ENCODE measurements at places on chromosomes 4 and X.

DNA sequence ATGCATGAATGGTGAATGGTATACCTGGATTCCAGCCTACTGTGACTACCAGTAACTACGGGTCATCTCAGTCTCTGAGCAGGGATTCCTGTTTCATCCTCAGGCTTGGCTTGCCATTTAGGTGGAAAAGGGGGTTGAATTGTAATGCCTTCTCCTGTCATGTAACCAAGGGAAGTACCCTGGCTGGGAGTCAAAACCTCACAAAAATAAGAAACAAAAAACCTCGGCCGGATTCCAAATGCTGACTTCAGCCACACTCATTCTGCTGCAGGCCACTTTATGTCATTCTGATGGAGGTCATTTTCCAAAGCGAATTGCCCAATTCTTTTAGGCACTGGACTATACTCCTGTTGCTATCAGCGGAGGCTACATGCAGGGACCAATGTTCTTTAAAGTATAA, 324.7 kb downstream of the LDB2 start:
- no peak for DNase-seq

DNA sequence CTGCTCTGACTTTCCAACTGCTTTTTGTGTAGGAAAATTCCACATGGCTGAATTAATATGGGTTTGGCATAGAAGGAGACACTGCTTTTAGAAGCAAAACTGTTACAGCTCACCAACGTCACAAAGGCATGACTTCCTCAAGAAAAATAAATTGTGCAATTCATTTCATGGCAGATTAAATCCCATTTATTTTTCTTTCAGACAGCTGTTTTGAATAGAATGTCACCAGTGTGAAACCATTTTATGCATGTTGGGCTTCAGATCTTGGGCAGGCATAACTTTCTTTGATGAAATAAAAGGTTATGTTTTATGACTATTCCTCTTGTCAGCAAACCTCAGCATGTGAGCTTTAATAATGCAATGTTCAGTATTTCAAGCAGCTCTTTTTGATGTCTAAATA, 542.8 kb downstream of the GALNTL6 start:
- DNase-seq: no peak

GRCh38 chr4:117093571-117093970, 8.2 kb upstream of the TRAM1L1 start:
- no peak for DNase-seq

DNA sequence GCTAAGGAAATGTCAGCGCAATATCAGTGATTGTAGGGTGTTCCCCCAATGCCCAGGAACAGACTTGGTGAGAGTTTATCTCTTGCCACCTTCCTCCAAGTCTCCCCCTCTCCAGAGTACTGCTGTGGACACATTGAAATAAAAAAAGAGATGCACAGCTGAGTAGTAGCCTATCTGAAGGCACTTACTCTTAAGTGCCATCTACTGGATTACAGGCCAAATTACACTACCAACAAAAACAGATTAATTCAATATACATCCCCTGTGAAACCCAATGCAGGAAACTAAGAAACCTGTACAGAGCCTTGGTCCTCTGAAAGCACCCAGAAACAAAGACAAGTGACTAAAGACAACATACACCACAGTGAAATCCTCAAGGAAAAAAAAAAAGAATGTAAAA, 460.3 kb downstream of the ZIC3 start:
- no peak for DNase-seq

- no peak for DNase-seq
Observed at GRCh38 chrX:150558424-150558823, 10.0 kb upstream of the MTM1 start.

DNA sequence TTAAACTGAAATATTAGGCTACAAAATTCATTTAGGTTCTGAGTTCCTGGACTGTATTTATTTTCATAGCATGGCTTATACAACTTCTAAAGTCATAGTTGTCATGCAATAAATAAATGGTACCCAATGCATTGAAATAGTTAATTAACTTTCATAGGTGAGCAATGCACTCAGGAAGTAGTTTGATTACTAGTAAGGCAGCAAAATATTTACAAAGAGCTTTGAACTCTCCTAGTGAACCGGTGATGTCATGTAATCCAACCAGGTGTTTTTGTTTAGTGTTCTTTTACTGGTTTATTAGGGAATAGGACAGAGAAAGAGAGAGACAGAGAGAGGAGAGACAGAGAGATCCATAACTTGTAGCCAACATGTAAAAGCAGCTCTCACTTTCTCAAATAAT, 228.6 kb upstream of the CTSO start:
- no peak for DNase-seq

DNA sequence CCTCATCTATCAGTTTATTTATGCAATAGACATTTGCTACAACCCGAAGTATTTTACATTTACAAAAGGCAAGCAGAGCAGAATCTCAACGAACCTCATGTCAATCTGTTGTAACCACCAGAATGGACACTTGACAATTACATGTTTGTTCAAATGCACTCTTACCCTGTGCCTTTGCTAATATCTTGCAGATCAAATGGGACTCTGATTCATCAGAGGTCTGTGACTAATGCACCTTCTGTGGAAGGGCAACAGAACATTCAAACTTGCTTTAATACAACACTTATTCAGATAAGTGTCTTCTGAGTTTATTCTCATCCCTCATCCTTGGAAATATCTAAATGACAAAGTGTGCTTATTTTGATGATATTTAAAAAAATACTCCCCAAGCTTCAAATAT, 644.7 kb upstream of the PCDH10 start:
- DNase-seq: no peak

GRCh38 chr4:649751-650310, 24.2 kb downstream of the ATP5ME start:
- DNase-seq: no peak
